Activated CD8-positive, alpha-beta memory T cell treated with anti-CD3 and anti-CD28 coated beads for 48 hours (primary cell): ENCODE measurements at places on chromosomes 7 and 10.

- no peak for DNase-seq
Measured at GRCh38 chr7:47376991-47377616, 204.8 kb downstream of the TNS3 start.

GRCh38 chr7:76326646-76327233 lies 24.3 kb downstream of the HSPB1 start:
- DNase-seq = no peak

GRCh38 chr10:120671491-120671890 lies 179.7 kb upstream of the WDR11 start:
- DNase-seq = no peak

- DNase-seq = no peak
Measured at GRCh38 chr7:138358850-138359341, 101.2 kb upstream of the TRIM24 start.

- no peak for DNase-seq
Measured at GRCh38 chr7:127904670-127904985, 126.6 kb downstream of the LRRC4 start.

DNA sequence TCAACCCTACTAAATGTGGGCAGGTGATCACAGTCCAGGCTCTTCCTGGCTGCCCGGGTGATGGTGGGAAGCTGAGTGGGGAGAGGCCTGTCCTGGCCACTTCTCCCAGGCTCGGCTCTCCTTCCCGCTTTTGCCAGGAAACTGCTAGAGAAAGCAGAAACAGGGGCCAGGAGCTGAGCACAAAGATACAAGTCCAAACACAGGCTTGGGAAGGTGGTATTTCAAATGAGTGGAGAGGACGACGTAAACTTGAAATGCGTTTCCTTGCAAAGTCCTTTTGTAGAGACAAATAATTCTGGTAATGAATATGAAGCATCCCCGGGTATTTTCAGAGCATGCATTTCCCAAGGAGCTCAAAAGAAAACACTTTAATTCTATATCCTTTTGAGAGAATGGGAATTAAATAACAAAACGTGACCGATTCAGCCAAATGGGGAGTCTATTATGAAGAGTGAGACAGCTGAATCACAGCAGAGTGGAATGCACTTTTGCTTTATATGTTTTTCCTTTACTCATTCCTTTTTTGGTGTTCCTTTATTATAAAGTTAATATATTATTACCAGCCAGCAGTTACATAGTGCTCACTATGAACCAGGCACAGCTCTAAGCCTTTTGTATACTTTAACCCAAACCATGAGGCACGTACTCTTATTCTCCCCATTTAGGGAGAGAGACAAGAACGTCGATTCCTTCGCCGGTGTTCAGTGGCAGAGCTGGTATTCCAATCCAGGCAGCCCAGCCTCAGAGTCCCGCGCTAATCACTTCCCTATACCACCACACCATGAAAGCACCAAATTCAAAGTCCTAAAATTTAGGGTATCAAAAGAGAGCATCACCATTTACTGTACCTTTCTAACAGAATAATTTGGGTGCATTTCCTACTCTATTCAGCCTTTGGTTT lies 218.2 kb upstream of the KLF14 start:
- no peak for DNase-seq

DNA sequence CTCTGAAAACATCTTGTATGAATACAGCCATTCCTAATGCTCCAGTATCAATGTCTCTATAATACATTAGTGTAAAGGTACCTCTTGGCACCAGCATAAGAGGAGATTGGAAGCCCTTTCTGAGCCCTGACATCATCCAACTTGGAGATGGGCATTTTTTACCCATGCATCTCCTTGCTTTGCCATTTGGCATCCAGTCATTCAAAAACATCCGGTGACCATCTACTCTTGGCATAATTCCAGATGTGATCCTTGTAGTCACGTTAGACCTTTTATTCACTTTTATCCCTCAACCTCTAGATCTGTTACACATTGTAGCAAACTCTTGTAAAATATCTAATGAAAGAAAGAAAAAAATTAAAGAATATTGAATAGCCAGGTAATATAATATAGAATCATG lies 17.9 kb upstream of the SGMS1 start:
- DNase-seq = no peak

DNA sequence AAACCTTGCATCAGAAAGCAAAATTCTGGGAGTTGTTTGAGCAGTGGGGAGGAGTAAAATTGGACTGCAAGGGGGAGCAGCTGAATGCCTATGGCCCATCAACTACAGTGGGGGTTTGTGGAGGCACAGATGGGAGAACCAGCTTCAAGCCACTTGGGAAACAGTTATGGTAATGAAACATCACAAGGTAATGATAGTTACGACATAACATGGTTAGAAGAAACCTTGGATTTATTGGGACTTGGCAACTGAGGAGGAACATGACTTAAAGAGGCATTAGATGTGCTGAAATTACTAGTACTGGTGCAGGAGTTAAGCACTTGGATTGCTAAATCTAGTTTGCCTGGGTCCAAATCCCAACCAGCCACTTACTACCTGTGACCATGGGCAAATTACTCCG lies 868.4 kb downstream of the KCNMA1 start:
- DNase-seq = no peak

DNA sequence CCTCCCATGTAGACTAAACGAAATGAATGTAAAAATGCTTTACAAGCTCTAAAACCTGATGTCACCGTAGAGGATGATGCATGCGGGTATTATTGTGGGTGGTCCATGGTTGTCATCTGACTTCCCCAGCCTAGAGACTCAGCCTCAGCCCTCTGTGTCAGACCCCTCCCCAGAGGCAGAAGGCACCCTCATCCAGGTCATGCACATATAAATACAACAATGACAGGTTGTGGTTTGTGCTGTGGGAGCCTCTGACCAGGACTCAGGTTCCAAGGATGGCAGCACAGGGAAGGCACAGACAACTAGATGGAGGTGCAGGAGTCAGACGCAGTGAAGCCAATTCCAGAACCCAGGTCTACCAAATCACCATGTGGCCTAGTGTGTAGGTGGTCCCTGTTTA lies 3.3 kb upstream of the NODAL start:
- no peak for DNase-seq

GRCh38 chr7:32506266-32507054 lies 11.2 kb downstream of the AVL9 start:
- DNase-seq = no peak

DNA sequence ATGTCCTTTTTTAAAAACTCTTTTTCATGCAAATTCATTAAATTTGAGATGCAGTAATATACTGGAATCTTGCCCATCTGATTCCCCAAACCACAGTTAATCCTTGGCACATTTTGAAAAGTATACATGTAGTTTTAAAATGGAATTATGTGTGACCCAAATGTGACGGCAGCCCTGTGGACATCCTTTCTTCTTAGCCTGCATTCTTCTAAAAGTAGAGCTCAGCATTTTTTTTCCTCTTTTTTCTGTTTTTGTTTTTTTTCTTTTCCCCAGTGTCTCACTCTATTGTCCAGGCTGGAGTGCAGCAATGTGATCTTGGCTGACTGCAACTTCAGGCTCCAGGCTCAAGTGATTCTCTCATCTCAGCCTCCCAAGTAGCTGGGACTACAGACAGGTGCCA lies 338.9 kb downstream of the GALNT17 start:
- no peak for DNase-seq

DNA sequence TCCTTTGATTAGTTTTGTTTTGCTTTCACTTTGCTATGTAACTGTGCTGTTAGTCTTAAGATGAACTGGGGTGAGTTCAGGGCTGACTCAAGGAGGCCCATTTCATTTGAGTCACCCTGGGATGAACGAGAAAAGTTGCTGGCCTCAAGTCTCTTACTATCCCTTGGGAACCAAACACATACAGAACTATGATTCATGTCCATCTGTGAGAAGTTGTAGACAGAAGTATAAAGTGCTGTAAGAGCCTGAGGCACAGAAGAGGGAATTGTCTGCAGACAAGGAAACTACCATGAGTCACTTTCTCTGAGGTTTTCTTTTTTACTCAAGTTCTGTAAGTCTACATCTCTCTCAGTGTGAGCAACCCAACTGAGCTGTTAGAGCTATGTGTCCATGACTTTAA lies 179.8 kb upstream of the CSTF2T start:
- no peak for DNase-seq

GRCh38 chr10:60414111-60414510 lies 24.4 kb upstream of the ANK3 start:
- DNase-seq = no peak

- DNase-seq = no peak
Measured at GRCh38 chr7:138625849-138626230, 75.3 kb downstream of the SVOPL start.

GRCh38 chr10:113576852-113577251 lies 24.0 kb downstream of the HABP2 start:
- no peak for DNase-seq

- no peak for DNase-seq
Measured at GRCh38 chr7:153523320-153524015, 528.7 kb upstream of the DPP6 start.

DNA sequence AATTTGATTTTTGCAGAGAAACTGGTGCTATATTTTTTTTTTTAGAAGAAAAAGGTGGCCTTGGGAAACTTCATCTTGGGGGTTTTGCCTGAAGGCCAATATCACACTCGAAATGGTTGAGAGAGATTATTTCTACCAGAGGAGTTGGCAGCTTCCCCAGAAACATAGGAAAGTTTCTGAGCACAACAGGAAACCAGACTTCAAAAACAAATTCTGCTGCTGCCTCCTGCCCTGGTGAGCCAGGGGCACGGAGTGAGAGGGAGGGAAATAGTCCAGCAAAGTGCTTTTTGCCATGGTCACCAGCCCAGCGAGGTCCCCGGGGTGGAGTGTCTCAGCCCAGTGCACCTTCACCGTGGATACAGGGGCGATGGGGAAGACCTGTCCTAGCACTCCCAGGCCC lies 61.1 kb downstream of the FOXI2 start:
- no peak for DNase-seq

GRCh38 chr7:4805110-4805983 lies 29.9 kb downstream of the AP5Z1 start:
- DNase-seq = no peak

DNA sequence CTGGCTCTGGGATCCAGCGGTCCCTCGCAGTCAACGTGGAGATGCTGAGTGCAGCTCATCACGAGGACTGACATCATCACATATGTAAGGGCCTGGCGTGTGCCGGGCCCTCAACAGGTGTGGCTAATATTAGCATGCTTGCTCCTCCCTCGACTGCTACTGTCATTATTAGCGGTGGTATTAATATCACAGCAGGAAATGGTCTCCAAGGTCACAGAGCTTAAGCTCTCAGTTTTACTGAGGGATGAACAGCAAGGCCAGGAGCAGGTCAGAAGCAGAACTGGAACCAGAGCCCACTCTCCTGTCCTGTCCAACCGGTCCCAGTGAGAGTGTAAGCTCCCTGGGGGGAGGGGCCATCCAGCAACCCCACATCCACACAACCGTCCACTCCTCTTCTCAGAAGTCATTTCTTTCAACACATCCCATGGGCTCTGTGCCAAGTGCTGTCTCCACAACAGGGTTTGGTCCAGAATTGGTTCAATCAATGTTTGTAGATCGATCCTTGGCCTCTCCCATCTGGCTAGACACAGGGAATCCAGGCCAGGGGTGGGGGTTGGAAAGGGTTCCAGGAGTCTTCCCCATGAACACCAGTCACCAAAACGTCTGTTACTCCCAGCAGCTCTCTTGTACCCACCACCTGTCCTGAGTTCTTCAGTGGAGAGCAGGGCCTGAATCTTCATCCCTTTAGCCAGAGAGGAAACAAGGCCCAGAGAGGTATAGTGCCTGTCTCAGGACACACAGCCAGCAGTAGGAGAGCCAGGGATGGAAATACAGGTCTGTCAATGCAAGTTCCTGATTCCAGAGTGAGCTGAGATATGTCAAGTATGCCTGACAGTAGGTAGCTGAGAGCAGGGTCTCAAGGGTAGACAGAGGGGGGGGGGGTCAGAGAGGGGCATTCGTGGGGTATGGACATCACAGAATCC lies 45.3 kb upstream of the ZMIZ1 start:
- no peak for DNase-seq

- DNase-seq = no peak
Measured at GRCh38 chr10:48302515-48303476, 3.7 kb upstream of the MAPK8 start.

- DNase-seq = no peak
Measured at GRCh38 chr10:70561070-70561469, 41.5 kb downstream of the PRF1 start.

DNA sequence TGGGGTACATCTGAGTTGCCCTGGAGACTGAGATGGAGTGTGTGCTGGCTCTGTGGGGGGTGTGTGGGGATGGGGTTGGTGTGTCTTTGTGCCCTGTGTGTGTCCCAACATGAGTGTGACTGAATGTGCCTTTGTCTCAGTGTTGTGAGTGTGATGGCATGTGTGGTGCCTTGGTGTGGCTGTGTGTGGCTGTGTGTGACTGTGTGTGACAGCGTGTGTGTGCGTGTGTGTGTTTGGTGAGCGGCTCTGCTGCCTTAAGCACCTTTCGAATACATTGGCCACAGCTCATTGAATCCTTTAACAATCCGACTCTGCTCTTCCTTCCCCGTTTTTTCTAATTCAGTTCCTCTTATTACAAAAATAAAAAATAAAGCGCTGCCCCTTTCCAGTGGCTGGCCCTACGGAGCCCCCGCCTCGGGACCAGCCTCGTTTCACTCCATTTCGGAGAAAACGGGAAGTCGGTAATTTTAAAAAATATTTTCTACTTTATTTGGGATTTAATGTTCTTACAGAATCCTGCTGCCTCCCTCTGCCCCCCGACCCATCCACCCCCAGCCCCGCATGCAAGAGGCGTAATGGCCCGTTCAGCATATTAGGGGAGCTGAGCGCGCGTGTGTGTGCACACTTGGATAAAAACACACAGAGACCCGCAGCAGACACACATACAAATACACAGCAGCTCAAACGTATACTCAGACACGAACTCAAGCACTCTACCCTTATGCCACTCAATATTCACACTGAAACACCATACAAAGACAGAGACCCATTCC lies 35.5 kb downstream of the HIF1AN start:
- no peak for DNase-seq

- DNase-seq = no peak
Measured at GRCh38 chr10:112481602-112482001, 34.6 kb downstream of the VTI1A start.

DNA sequence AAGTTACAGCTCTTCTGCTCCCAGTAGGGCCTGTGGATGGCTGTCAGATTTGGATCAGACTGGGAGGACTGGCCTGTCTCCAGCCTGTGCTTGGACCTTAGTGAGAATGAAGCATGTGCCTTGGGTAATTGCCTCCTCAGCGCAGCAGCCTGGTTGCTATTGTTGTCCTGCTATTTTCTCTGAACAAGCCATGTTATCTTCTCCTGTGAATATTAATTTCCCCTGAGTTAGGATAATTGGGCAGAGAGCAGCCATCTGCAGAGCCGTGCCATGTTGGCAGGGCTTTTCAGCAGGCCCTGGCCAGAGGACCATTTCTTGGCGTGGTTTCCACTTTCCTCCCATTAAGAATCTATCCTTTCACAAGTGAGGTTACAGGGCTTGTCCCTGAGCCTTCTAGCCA lies 497.3 kb downstream of the SORCS3 start:
- no peak for DNase-seq

DNA sequence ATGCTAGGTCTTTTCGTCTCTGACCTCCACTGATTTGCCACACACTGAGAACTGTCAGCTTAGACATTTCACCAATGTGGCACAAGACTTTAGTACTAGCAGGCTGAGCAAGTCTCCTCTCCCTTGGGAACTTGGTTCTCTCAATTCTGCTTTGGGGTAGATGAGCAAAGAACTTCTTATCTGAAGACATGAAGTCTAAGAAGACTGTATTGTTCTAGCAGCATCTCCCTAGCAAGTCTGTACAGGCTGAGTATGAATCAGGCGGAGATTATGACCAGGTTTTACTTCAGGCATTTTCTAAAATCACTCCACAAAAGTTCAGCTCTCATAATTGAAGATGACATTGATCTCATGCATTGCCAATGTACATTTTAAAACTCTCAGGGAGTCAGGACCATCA lies 23.8 kb upstream of the STN1 start:
- DNase-seq = no peak

- DNase-seq = no peak
Measured at GRCh38 chr10:118792526-118792925, 37.8 kb upstream of the CACUL1 start.
